SIG-M5 (cell line): ENCODE measurements at places on chromosomes 1 and 21.

GRCh38 chr1:43034195-43034658 is 75.6 kb upstream of the SLC2A1 start:
- no peak for DNase-seq

GRCh38 chr21:31644643-31645042 is 14.8 kb upstream of the SOD1 start:
- DNase-seq: no peak

DNA sequence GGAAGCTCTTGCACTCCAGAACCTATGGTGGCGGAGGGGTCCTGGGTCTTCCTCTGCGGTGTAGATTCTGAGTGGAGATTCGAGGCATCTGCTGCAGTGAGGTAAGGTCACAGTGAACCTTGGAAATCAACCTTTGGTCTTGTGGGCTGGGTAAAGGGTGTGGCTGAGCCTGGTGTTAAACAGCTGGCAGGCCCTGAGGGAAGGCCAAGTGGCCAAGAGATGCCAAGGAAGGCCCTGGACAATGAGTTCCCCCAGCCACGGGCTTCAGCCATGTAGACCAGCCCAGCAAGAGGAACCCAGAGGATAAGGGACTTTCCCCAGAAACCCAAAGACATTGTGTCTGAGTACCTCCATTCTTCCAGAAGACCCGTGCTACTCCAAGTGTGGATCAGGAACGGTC is 137.2 kb upstream of the ETS2 start:
- no peak for DNase-seq

DNA sequence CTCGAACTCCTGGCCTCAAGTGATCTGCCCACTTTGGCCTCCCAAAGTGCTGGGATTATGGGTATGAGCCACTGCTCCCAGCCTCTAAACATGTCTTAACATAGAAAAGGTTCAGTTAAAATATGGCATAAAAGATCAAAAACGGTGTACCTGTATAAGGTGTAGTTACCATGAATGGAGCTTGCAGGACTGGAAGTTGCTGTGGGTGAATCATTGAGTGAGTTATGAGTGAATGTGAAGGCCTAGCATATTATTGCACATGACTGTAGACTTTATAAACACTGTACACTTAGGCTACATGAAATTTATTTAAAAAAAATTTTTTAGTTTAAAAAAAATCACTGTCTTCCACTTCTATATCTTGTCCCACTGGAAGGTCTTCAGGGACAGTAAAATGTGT is 15.7 kb downstream of the ABCD3 start:
- no peak for DNase-seq

GRCh38 chr1:6117064-6117463 is 63.1 kb downstream of the CHD5 start:
- no peak for DNase-seq

- no peak for DNase-seq
These were observed at the start of gene PTGER3 for GRCh38 chr1:71047635-71048607. TSS of gene PTGER3 (minus strand) at chr1:71047816. CDS start at chr1:71047577, 239 bp downstream.

- no peak for DNase-seq
These were observed 9.1 kb upstream of the SYTL1 start for GRCh38 chr1:27332536-27333281.

- DNase-seq: no peak
These were observed 25.8 kb upstream of the LSS start for GRCh38 chr21:46254208-46254975.

DNA sequence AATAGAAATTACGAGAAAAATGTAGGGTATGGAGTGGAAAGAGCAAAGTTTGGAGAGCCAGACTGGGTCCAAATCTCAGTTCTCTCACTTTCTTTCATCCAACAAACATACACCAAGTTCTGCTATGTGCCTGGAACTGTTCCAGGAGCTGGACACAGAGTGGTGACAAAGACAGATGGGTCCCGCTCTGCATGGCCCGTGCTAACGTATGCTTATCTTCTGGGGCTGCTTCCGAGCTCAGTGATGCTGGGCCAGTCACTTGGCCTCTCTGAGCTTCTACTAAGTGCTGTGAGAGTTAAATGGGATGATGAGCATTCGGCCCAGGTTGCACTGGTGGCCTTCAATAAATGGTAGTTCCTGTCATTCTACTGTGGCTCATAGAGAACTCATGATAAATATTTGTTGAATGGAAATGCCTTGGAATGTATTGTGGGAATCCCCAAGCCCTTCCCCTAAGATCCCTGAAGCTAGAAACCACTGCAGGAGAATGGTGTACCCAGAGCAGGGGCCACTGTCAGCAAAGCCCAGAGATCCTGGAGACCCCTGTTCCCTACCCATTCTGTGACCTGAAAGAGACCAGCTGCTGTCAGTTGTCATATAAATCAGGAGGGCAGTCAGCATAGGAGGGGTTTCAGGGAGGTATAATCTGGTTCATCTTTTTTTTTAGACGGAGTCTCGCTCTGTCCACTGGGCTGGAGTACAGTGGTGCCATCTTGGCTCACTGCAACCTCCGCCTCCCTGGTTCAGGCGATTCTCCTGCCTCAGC is 3.8 kb downstream of the LEMD1 start:
- no peak for DNase-seq

GRCh38 chr1:229582011-229582694 is 23.6 kb upstream of the ABCB10 start:
- no peak for DNase-seq

DNA sequence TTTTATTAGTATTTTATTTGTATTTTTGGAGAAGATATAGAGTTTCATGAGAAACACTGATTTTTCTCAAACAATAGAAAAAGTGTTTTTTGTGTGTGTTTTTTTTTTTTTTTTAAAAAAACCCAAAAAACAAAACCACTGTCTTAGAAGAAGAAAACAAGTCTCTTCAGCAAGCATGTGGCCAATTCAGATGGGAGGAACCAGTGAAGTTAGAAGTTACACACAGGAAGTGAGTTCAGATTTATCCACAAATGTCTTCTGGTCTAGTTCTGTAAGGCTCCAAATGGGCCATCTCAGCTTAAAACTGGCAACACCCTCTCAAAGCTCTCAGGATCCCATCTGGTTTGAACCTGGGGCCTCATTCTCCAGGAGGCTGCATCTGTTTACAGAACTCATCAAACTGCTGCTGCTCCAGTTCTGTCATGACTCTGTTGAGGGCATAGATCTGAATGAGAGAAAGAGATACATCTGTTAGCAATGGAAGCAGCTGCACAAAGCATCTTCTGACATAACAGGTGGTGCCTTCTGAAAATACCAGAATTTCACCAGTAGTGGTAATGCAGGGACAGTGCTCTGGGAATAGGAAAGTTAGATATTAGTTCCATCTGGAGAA is 9.8 kb upstream of the ERMAP start:
- no peak for DNase-seq

- DNase-seq: no peak
These were observed 61.7 kb upstream of the ANGPTL1 start for GRCh38 chr1:178932552-178932906.

DNA sequence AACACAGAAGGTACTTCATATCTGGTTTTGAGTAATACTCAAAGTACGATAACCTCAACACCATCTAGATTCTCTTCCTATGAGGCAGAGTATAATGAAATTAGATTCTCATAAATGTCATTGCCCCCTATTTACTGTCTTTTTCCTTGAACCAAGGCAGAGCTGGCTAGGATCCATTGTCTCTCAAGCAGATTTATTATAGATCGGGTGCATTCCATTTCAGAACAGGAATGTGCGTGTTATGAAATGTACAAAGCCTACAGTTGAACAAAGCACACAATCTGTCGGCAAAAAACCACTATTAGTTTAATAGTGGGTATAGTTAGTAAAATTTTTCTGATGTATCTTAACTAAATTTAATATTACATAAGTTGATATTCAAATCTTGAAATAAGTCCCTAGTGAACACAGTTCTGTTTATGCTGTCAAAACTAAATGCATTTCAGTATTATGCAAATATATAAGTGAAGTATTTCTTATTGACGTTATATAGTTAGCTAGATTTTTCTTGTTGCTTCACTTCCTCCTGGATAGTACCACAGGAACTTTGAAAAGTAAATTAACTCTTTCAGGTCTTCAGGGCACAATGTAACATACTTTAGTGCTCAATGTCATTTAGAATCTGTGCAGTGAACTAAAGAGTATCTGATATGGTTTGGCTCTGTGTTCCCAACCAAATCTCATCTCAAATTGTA is 92.1 kb downstream of the DDAH1 start:
- DNase-seq: no peak

GRCh38 chr1:5389101-5389885 is 602.9 kb downstream of the NPHP4 start:
- DNase-seq: no peak

DNA sequence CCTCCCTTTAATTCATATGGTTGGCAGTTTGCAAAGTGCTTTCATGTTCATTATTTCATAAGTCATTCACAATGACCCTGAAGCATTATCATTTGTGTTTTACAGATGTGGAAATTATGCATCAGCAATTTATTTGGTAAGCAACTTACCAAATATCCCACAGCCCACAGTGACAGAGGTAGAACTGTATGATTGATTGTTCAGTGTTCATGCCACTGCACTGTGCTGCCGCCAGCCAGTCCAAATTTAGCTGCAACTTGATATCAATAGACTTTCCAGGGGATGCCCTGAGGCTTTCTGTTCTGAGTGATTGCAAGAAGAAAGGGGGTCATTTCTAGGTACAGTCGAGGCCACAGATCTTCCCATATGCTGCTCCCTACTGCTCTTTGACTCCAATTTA is 380.3 kb downstream of the PLPP3 start:
- no peak for DNase-seq

- DNase-seq: no peak
These were observed 496.6 kb downstream of the DPYD start for GRCh38 chr1:97424209-97424608.

- DNase-seq: no peak
These were observed 287.2 kb downstream of the LMO4 start for GRCh38 chr1:87615901-87616300.

DNA sequence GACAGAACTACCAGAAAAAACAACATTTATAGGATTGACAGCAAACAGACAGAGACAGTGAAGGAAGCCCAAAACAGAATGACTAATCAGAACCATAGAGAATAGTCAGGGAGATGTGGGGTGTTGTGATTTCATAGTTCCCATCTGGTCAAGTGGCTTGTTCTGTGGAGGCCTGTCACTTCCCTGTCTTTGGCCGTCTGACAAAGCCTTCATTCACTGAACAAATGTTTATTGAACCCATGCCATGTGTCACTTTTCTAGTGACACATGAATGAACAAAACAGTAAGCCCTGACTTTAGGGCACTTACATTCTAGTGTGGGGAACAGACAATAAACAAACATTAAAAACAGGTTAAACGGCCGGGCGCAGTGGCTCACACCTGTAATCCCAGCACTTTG is 3.2 kb upstream of the SRRM1 start:
- DNase-seq: no peak

DNA sequence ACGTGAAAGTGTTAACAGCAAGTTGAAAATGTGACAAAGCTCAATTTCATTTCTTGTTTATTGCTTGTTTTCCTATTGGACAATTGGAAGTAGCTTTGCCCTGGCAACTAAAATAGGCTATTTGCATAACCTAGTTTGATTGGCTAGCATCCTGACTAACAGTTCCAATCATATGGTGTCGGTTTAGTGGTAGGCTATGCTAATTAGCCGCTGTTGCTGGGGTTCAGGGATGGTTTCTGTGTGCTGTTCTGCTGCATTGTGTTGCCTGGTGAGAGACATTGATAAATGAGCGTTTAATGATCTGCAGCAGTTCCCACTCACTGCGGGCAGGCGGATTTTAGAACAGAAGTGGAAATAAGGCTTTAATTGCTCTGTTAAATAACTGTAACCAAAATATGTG is 68.5 kb downstream of the DYRK1A start:
- peak; percentile 34 for DNase-seq

DNA sequence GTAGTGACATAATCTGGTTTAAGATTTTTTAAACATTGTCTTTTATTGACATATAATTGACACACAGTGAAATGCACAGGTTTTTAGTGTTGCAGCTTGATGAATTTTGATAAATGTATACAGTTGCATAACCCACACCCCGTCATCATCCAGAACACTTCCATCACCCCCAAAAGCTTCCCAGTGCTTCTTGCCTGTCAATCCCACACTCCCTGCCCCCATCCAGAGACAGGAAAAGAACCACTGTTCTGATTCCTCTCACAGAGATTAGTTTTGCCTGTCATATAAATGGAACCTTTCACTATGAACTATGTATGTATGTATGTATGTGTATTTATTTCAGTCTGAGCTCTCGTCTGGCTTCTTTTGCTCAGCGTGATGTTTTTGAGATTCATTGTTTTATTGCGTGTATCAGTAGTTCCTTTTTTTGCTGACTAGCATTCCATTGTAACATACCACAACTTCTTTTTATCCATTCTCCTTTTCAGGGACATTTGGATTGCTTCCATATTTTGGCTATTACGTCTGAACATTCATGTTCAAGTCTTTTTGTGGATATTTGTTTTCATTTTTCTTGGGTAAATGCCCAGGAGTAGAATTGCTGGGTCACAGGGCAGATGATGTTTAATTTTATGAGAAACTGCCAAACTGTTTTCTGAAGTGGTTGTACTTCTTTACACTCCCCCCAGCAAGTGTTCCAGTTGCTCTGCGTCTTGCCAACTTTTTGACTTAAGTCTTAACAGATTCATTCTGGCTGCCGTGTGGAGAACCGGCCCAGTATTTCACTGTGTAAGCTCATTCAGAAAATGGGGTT is 8.7 kb downstream of the UBIAD1 start:
- no peak for DNase-seq

DNA sequence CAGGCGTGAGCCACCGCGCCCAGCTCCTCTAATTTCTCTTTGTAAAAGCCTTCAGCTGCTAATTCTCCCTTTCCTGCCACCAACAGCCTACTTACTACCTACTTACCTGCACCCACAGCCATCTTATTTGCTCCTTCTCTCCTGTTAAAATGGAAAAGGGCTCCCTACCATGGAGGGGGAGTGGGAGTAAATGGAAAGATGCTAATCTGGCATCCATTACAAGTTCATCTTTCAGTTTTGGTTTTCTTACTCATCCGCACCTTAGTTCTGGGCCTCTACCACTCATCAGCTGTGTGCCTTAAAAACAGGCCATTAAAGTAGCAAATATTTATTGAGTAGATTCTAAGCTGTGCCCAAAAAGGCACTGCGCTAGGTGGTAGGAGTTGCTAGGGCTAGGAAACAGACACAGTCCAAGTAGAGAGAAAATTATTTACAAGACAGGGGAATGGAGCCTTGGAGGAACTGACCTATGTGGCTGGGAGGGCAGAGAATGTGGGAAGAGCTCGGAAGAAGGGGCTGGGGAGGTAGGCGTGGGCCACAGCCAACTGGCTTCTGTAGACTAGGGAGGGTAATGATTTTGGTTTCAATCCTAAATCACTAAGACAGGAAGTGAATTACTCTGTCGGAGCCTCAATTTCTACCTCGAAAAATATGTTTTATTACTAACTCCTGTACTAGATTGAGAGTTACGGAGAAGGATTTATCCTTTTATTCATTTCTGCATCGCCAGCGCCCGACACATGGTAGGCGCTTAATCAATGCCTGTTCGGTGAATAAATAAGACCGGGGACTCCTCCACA is 685 bp upstream of the DDI2 start:
- no peak for DNase-seq

GRCh38 chr1:33685256-33685655 is 178.6 kb upstream of the HMGB4 start:
- DNase-seq: no peak

- DNase-seq: no peak
These were observed 176.5 kb downstream of the C1orf21 start for GRCh38 chr1:184563308-184563707.

- no peak for DNase-seq
These were observed 112.1 kb upstream of the SLC45A1 start for GRCh38 chr1:8205771-8206170.
